ENCODE measurements at places on chromosomes 7 and 10. TPM values are rescaled to one million over a fixed set of nuclear protein-coding genes. Genes with fewer than 3 reads are reported as not detected.

The GPNMB gene
- total RNA-seq = 0.38 TPM

The TCERG1L gene
- total RNA-seq = not detected

The ZEB1 gene
- 24.8 TPM for total RNA-seq

The SAP25 gene
- 15.7 TPM for total RNA-seq

The RSPH10B gene
- total RNA-seq = not detected

The FANK1 gene
- 0.52 TPM for total RNA-seq

The CALML3 gene
- total RNA-seq = not detected

The ADRB1 gene
- total RNA-seq = not detected

The HMX3 gene
- total RNA-seq = not detected

The LIPN gene
- total RNA-seq = not detected

The CLIP2 gene
- total RNA-seq = 1.6 TPM

The FOXI2 gene
- total RNA-seq = not detected

The FZD8 gene
- 0.19 TPM for total RNA-seq

The MMP21 gene
- total RNA-seq = not detected

DNA sequence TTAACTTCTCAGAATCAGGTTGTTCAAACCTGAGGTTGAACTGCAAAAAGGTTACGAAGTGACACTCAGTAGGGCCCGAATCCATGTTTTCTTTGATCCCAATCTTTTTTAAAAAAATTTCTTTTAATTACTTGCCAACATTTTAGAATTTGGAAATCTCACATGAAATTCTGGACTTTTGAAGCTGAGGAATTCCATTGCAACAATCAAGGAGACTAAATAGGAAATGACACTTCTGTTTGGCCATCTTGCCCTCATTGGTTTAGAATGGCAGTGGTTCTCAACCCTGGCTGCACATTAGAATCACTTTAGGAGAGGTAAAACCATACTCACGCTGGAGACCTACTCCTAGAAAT is 471 bp upstream of the TOMM7 start:
- no peak for DNase-seq

DNA sequence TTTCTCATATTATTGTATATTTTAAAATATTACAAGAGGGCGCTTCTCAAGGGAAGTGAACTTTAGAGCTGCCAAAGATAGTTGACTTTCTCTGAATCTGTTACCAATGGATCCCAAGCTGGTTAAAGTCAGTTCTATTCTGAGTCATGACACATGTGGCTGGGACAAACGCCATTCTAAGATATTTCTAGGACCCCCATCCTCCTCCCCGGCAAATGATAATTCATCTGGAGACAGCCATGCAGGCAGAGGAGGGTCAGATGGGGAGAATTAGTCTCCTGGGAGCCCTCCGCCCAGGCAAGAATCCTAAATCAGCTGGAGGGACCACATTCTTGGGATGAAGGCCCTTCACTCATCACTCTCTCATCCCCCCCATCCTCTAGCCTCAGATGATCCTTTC is 187.7 kb downstream of the GFRA1 start:
- no peak for DNase-seq

GRCh38 chr7:121516821-121517220 is 120.7 kb upstream of the FAM3C start:
- no peak for DNase-seq

DNA sequence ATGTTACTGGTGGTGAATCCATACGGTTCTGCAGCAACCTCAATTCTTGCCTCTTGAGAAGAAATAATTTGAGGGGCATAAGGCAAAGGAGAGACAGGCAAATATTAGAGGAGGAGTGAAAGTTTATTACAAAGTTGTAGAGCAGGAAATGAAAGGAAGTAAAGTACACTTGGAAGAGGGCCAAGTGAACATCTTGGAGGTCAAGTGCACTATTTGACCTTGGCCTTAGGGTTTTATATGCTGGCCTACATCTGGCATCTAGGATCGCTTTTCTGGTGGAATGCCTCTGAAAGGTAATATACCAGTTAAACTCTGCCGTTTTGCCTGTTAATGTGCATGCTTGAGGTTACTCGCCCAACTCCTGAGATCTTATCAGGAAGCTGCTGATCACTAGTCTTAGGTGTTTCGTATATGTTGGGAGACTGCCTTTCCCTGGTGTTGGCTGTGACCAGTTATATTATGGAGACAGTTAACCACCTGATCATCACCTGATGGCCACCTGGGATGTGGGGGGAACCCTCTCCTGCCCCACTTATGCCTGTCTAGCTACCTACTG is 66.1 kb upstream of the CYP2C18 start:
- DNase-seq = no peak

DNA sequence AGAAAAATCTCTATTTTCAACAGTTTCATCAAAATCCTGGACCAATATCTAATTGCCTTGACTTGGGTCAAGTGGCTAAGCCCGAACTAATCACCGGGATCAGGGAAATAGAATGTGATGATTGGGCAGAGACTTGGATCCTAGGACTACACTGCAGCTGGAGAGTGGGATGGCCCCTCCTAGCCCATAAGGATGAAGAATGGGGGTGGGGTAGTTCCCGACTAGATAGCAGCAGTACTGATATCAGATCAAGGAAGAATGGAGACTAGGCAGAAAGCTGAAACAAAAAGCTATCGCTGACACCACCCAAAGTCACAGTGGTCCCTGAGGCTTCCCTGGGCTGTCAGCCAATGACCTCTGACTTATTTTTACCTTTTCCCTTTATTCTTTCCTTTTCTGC is 160.4 kb upstream of the PHYHIPL start:
- DNase-seq = no peak

GRCh38 chr7:93547716-93548115 is 26.8 kb downstream of the CALCR start:
- no peak for DNase-seq

DNA sequence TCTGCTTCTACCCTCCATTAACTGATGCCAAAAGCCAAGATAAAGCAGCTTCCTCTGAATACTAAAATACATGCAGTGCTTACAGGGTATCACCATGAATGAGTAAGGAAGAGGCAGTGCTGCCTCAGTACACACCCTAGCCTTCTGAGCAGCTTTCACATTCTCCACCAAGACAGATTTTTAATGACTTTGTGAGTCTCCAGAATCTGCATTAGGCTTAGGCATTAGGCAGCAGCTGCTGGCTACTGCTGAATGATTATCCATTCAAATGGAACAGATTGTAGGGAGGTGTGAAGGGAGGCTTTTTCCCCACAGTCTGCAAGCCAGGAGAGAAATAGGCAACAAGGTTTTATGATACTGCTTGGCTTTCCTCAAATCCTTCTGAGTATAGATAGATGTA is 1226.7 kb upstream of the LRRN3 start:
- no peak for DNase-seq

GRCh38 chr7:55588976-55589604 is 16.8 kb upstream of the VOPP1 start:
- no peak for DNase-seq

- no peak for DNase-seq
Measured at GRCh38 chr10:128242641-128243040, 116.4 kb upstream of the MKI67 start.

- DNase-seq = no peak
Measured at GRCh38 chr7:143413123-143413522, 4.5 kb upstream of the EPHA1 start.

- no peak for DNase-seq
Measured at GRCh38 chr10:78651287-78651686, 417.5 kb upstream of the ZMIZ1 start.

GRCh38 chr7:101681170-101682007 is 52.3 kb upstream of the MYL10 start:
- no peak for DNase-seq

DNA sequence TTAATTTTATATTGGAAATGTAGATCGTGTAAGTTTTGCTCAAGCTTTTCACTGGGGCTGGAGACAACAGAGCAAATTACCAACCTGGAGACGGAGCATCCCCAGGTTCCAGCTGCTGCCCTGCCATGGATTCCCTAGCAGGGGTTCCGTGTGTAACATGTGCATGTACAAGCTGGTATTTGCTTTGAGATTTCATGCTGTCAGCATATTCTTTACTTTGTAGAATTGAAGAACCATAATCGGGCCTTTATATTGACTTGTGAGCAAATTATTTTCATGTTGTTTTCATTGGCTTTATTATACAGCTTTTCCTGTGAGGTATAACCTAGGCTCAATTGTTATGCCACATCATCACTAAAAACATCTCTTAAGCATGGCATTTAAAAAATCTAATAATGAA is 369.2 kb upstream of the COBL start:
- no peak for DNase-seq

DNA sequence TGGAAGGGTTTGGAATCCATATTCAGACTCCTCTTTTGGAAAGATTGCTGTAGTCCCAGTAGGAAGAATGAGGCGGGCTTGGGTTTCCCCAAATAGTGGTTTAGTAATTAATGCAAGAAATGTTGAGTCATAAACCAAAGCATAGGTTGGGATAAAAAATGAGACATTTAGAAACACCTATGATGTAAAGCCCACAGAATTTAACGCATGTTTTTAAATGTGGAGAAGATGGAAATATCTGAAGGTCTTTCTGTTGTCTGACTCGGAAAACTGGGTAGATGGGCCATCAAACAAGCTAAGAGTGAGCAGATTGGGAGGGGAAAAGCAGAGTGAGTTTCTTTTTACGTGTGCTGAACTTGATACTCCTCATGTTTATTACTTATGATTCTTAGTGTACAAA is 62.2 kb downstream of the LANCL2 start:
- peak; percentile 29 for DNase-seq

GRCh38 chr10:69742356-69742695 is 59.4 kb upstream of the COL13A1 start:
- DNase-seq = no peak

- no peak for DNase-seq
Measured at GRCh38 chr10:86071758-86072157, 294.8 kb downstream of the GRID1 start.

DNA sequence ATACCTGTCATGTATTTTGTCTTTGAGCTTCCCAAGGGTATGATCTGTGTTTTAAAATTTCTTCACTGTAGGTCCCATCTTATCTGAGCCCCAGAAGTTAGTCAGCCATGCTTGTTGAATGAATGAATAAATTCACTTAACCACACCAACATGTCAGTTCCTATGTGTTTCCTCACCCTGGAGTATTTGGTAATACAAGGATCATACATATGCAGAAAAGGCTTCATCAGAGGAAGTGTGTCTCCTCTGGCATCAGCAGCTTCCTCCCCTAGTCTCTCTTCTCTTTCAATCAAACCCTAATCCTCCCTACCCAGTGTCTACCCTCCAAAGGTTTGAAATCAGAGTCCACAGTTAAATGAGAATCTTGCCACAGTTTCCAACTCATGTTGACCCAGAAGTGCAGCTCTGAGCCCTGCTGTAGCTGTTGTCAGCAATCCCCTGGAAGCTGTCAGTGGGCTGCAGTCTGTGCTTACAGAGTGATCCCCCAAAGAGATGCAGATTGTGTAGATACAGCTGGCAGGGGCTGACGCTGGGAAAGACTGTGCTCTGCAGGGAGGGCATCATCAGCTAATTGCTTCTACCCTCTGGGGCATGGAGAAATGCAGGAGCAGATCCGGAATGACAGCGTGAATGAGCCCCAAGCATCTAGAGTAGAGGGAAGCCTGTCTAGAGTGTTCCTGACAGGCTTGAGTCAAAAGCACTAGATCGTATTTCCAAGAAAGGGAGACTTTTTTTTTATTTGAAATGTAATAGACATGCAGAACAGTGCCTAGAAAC is 105.0 kb upstream of the WDR11 start:
- DNase-seq = no peak

DNA sequence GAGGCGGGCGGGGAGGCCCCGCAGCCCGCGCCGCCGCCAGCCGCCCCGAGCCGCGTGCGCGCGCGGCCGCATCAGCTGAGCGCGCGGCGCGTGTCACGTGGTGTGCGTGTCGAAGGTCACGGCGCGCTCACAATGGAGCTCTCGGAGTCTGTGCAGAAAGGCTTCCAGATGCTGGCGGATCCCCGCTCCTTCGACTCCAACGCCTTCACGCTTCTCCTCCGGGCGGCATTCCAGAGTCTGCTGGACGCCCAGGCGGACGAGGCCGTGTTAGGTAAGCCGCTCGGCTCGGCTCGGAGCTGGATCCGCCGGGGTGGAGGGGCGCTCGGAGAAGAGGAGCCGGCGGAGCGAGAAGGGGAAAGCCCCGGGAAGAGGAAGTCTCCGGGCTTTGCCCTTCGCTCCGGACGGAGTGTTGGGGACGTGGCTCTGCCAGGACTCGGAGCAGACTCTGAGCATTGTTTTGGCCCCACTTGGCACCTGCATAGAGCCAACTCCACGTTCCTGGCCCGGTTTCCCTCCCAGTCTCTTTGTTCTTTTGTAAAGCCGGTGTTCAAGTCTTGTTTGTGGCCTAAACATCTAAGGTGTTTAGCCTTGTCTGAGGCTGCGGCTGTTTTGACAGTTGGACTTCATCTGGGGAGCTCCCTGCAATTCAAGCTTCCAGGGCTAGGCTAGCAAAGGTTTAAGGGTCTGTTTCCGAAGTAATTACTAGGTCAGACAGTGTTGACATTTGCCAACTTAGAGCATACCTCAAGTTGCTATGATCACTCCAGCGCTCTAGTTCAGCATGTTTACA is at the start of gene COMMD3:
COMMD3 (plus strand) TSS at position 103 of the 790 bp plus-strand sequence; CDS start at position 133, 30 bp downstream.
- peak; percentile 80 for DNase-seq

DNA sequence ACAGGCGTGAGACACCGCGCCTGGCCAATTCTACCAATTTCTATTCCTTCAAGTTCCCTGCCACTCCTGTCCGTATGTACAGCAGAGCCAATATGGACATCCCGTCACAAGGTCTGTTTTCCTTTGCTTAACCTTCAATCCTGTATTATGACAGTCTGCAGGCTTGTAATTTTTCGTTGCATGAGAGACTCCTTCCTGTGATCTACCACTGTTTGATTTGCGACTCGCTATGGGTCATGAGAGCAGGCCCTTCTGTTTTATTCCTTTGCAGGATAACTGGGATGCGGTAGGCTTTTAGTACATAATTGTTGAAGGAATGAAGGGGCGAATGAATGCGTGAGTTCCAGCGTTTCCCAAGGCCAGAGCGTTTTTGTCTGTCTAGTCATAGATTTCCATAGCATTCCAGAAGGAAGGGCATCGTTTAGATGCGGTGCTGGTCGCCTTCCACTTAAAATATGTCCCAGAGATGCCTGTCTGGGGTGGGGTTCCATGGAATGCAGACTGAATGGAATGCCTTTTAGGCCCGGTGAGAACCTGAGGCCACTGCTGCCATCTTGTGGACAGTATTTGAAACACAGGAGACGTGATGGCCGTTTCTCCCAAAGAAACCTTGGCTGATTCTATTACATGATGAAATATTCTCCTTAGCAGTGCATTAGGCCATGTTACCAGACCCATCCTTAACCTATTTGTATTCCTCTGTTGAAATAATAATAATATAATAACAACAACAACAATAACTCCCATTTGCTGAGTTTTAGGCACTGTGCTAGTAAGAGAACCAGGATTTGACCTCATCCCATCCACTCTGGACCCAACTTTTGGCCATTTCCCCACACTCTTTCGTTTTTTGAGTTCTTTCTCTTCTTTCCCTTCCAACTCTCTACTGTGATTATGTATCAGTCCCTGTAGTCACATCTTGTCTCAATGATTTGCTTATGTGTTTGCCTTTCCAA is 193.2 kb downstream of the MYOF start:
- peak; percentile 73 for DNase-seq
